ENCODE measurements at places on chromosomes 2 and 18. TPM values are rescaled to one million over a fixed set of nuclear protein-coding genes. Genes with fewer than 3 reads are reported as not detected.

DNA sequence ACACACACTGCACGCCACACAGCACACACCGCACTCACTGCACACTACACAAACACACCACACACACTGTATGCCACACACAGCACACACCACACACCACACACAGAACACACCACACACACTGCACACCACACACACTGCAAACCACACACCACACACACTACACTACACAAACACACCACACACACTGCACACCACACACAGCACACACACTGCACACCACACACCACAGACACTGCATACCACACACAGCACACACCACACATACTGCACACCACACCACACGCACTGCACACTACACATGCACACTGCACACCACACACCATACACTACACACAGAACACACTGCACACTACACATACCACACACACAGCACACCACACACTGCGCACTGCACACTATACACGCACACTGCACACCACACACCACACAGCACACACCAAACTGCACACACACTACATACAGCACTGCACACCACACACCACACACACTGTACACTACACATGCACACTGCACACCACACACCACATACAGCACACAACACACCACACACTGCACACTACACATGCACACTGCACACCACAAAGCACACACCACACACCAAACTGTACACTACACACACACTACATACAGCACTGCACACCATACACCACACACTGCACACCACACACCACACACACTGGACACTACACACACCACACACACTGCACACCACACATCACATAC, 59.6 kb downstream of the ASB1 start:
- ATAC-seq: no peak

DNA sequence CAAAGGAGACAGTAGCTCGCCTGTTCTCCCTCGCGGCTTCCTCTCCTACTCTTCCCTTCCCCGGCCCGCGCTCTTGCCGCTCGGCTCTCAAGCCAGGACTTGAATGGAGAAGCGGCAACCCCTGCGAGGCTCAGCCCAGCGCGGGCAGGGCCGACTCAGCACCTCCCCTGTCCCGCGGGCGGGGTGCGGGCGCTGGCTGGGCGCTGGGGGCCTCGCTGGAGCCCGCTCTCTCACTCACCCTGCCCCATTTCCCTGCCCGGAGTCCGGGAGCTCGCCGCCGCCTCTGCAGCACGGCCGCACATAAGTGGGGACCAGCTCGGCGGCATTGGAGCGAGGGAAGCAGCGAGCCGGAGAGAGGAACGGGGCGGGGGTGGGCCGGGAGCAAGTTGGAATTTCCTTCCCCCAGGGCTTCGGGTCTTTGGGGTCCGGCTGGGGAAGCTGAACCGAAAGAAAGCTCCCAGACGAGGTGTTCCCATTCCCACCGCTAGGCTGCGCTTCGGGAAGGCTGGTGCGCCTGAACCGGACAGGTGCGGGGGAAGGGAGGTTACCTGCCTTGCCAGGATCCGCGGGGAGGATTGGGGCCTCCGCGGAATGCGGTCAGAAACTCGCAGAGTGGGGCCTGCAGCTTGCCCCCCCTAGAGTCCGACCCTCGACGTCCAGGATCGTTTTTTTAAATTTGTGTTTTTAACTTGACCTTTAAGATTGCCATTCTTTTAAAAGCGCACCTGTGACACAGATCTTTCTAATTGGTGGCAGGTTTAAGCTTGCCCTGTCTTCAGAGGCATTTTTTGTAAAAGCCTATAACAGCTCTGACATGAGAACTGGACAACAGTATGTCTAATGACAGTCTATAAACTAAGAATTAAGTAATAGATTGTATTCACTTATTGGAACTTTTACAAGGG, at the start of gene COBLL1:
COBLL1 (minus strand) TSS at position 105 of the 905 bp plus-strand sequence. CDS start 627 bp downstream, outside the sequence.
- ATAC-seq: peak; percentile 79

The PRLH gene
- not detected for total RNA-seq

- peak; percentile 10 for ATAC-seq
These were observed 18.6 kb upstream of the RMC1 start for GRCh38 chr18:23484561-23485182.

The TMEFF2 gene
- total RNA-seq: not detected

DNA sequence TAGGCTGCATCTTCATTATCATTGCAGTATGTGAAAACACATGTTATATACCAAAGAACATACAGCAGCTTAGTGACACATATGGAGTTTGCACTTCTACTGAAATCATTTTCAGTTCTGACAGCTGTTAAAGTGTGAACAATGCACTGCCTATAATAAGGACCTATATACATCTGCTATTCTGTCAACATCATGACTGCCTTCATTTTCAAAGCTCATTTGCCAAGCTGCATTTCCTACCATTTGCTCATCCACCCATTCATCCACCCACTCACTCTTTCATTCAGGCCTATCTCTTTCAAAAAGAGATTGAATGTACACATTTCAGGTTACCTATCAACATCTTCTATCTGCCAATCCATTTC, 81.7 kb upstream of the STK17B start:
- no peak for ATAC-seq

The VIT gene
- total RNA-seq: 2.6 TPM

The DPP4 gene
- 0.56 TPM for total RNA-seq

The AGPS gene
- 38.1 TPM for total RNA-seq

- no peak for ATAC-seq
These were observed 45.7 kb upstream of the MYCN start for GRCh38 chr2:15894481-15895144.

The PTPRM gene
- 5.3 TPM for total RNA-seq

GRCh38 chr2:9843229-9844035, at the start of gene TAF1B:
Gene TAF1B (plus strand): TSS chr2:9843474. CDS start chr2:9843542, 68 bp downstream.
- peak; percentile 95 for ATAC-seq

DNA sequence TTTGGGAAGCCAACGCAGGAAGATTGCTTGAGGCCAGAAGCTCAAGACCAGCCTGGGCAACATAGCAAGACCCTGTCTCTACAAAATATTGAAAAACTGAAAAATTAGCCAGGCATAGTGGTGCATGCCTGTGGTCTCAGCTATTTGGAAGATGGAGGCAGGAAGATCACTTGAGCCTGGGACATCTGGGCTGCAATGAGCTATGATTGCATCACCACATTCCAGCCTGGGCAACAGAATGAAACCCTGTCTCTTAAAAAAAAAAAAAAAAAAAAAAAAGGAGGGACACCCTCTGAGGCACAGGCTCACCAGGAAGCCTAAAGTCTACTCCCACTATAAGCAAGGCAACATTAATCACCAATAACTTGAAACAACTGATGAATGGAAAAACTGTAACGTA, 151.1 kb downstream of the CCDC148 start:
- no peak for ATAC-seq

GRCh38 chr2:48993576-48993975, 160.7 kb downstream of the FSHR start:
- peak; percentile 37 for ATAC-seq

DNA sequence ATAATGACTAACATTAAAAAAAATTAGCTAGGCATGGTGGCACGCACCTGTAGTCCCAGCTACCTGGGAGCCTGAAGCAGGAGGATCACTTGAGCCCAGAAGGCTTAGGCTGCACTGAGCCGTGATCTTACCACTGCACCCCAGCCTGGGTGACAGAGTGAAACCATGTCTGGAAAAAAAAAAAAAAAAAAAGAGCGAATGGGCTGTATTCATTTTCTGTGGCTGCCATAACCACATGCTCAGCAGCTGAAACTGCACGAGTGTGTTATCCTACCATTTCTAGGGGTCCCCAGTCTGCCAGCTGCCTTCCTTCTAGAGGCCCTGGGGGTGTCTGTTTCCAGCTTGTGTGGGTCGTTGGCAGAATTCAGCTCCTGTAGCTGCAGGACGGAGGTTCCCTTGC, 247.8 kb downstream of the EIPR1 start:
- no peak for ATAC-seq

- ATAC-seq: no peak
These were observed 75.4 kb downstream of the NCKAP5 start for GRCh38 chr2:133492719-133493380.

DNA sequence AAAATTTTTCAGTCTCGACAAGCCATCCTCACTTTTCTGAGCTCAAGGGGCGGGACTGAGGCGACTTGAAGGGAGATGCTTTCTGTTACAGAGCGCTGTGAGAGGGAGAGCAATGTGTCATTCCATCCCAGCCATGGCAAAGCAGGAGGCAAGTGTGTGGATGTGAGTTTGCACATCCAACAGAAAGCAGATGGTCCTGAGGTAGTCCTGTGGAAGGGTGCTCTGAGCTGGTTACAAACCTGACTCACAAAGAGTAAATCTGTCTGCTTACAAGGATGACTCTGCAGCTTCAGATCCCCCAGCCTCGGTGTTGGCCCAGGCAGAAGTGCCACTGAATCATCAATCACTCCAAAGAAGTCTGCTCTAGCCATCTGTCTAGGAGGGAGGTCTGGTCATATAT, 482.0 kb upstream of the DCC start:
- no peak for ATAC-seq

DNA sequence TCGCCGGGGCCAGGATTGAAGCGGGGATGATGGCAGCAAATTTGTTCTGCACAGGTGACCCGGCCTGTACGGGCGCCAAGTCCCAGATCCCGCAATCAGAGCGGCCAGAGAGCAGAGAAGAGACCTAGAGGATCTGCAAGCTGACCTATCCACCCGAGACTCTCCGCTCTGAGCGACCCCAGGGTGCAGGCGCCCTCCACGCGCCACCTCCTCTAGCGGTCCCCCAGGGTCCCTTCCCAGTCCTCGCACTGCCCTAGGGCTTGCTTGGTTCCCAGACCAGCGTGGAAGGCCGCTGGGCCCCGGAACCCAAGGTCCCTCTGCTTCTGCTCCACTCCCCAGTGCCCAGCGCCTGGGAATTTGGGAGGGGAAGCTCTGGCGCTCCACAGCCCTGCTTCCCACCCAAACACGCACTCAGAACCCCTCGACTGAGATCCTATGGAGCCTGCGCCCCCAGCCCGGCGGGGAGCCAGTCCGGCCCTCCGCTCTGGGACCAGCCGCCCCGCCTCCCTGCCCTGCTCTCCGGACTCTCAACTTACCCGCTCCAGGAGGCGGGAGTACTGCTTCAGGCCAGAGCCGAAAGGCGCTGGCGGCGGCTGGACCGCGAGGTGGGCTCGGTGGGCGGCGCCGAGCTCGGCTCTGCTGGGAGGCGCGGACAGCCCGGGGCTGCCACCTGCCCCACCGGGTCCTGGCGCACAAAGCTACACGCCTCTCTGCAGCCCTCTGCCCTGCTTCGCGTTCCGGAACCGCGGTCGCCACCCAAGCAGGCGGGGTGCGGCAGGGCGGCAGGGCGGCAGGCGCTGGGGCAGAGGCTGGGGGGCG, 3.0 kb upstream of the SIX3 start:
- no peak for ATAC-seq

The REG1B gene
- not detected for total RNA-seq

- no peak for ATAC-seq
These were observed 533.0 kb downstream of the TMX3 start for GRCh38 chr18:68181956-68182355.

The GULP1 gene
- total RNA-seq: 10.2 TPM

DNA sequence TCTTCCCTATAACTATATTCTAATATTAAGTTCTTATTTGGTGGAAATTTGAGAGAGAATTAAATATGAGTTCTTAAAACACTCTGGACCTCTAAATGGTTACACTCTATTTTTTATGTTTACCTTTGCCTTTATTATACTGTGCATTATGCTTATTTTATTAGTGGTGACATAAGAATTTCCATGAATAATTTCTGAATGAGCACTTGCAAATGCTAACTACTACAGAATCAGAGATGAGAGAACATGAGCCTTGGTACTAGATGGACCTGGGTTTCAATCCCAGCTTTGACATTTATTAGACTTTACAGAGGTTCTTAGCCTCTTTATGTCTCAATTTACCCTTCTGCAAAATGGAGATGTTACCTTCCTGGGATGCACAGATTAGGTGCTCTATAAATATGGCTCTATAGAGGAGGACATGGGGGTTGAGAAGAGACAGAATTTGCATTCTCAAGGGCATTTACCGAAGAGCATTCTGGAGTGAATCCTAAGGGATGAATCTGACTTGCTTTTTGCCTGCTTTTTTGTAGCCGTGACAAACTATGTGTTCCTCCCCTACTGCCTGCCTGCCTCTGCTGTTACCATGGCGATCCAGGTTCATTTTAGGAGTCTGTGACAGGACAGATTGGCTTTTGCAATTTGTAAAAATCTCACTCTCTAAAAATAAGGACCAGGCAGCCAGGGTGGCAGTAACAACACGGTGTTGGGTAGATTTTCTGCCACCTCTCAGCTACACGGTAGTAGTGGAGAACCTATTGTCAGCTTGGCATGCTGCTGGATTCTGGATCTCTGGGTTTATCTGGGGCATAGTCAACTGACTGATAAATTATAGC, 20.7 kb upstream of the CNRIP1 start:
- no peak for ATAC-seq

DNA sequence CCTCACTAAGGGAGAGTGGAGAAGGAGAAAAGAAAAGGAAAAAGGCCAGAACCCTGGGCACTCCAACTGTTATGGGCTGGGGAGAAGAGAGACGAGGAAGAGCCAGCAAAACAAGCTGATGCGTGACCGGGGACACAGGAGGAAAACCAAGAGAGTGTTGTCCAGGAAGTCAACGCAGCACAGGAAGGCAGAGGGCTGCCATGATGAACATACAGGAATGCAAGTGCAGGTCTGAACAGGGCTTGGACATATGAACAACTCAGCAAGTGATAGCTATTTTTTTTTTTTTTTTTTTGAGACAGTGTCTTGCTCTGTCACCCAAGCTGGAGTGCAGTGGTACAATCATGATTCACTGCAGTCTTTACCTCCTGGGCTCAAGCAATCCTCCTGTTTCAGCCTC, 28.4 kb downstream of the SIX3 start:
- ATAC-seq: no peak

- no peak for ATAC-seq
These were observed 245.8 kb downstream of the SOX11 start for GRCh38 chr2:5937851-5938565.

- no peak for ATAC-seq
These were observed 864 bp downstream of the E2F6 start for GRCh38 chr2:11465110-11465484.

DNA sequence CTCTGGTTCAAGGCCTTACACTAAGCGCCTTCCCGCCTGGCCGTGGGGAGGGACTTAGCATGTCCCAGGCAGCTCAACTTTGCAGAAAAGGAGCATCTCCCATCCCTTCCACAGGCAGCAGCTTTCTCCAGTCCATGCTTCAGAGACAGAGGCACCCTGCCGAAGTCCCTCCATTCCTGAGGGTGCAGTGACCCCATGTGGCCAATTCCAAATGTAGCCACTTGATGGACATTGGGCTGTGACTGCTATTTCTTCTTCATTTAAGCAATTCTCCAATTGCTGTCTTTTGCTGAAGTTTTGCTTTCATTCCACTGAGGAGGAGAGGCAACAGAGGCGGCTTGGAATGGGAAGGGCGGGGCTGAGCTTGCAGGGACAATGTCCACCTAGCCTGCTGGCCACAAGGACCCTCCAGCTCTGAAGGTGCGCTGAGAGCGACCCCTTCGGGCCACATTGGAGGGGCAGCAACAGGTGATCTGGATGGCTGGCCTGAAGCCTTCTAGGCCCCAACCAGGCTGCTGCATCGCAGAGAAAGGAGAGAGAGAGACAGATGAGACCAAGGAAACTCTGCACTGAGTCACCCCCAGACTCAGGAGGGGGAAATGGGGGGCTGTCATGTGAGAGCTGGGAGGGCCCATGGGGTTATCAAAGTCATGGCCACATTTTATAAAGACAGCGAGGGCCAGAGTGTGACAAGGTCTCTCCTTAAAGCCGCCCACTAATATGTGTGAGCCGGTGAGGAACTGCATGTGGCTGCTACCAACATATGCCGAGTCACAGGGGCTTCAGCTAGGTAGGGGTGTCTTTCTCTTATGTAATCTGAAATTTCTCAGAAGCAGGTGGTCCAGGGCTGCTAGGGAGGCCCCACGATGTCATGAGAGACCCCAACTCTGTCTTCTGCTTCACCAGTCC, 61.3 kb downstream of the LONRF2 start:
- peak; percentile 41 for ATAC-seq

The LIMS2 gene
- total RNA-seq: 6.0 TPM

All from esophagus mucosa (tissue), 1 donor.